Breast epithelium (tissue), 4 donors: ENCODE measurements at places on chromosomes 13 and 19.

- H3K27ac ChIP-seq = no peak overlapping the region
- no peak overlapping the region for H3K4me3 ChIP-seq
- no peaks in the 10 kb centered on the region for H3K4me1 ChIP-seq
- no peaks in the 10 kb centered on the region for H3K27me3 ChIP-seq
Observed at GRCh38 chr13:99133230-99133629, 67.4 kb upstream of the UBAC2 start.

- DNase-seq = no peak
- H3K27me3 ChIP-seq = no peaks in the 10 kb centered on the region
- no peak overlapping the region for H3K4me3 ChIP-seq
- H3K36me3 ChIP-seq = no peaks in the 10 kb centered on the region
- H3K27ac ChIP-seq = no peak overlapping the region
Observed at GRCh38 chr19:3161453-3161852, 17.1 kb upstream of the S1PR4 start.

- DNase-seq = no peak
- H3K4me3 ChIP-seq = no peak overlapping the region
Observed at GRCh38 chr19:28305513-28305912, 907.4 kb downstream of the UQCRFS1 start.

DNA sequence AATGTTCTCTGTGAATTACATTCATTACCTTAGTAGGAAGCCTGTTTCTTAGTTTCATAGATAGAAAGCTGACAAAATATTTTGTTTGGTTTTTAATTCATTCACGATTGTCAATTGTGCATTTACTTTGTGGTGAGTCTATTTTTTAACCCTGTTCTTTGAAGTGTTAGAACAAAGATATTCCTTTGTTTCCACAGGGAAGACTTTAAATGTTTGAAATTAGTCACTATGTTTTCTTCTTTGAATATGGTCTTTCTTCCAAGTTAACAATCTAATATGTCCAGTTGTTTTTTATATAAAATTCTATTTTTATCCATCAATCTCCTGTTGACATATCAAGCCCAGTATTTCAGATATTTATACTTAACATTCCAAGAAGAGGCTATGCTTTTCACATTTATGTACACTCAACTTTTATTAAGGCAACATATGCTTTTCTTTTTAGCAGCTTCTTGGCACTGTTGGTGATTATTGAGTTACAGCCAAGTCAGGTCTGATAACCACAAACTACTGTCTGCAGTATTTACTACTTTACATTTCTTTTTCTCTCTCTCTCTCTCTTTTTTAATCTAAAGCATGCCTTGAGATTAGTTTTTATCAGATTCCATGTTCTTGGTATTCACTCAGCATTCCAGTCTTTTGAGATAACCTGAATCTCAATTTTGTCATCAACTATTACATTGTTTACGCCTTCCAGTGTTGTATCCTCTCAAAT, 812.8 kb upstream of the SLC10A2 start:
- DNase-seq = no peak
- no peak overlapping the region for H3K27ac ChIP-seq
- H3K36me3 ChIP-seq = no peaks in the 10 kb centered on the region
- H3K4me1 ChIP-seq = no peaks in the 10 kb centered on the region

GRCh38 chr19:23665651-23666410, 21.2 kb downstream of the ZNF675 start:
- no peak overlapping the region for H3K4me3 ChIP-seq
- no peak for DNase-seq
- H3K36me3 ChIP-seq = no peaks in the 10 kb centered on the region
- no peak overlapping the region for H3K27ac ChIP-seq
- H3K27me3 ChIP-seq = no peaks in the 10 kb centered on the region

DNA sequence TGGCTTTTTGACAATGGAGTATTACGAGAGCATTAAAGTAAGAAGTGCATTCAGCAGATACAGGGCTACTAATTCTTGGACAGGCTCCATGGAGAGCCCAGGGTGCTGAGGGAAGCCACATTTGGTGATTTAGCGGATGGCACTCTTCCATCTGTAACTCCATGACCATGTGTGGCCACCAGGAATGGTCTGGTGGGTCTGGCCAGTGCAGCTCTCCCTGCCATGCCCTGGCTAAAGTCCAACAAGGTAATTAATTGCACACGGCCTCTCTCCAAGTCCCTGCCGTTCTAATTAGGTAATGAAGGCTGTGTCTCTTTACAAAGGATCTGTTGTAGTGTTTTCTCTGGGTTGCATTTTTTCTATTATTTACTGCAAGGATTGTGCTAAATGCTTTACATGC, 4.3 kb upstream of the ZFR2 start:
- H3K4me3 ChIP-seq = no peak overlapping the region
- DNase-seq = no peak
- H3K27ac ChIP-seq = no peak overlapping the region
- no peaks in the 10 kb centered on the region for H3K4me1 ChIP-seq
- H3K27me3 ChIP-seq = peaks cover 38% of the 10 kb centered on the region
- H3K36me3 ChIP-seq = no peaks in the 10 kb centered on the region

GRCh38 chr19:5131031-5131505, 162.2 kb downstream of the KDM4B start:
- H3K27ac ChIP-seq = peak overlapping the region; percentile 84
- H3K36me3 ChIP-seq = peaks cover 11% of the 10 kb centered on the region
- peaks cover 6% of the 10 kb centered on the region for H3K4me1 ChIP-seq
- H3K4me3 ChIP-seq = no peak overlapping the region
- no peaks in the 10 kb centered on the region for H3K27me3 ChIP-seq
- DNase-seq = no peak

- H3K4me3 ChIP-seq = no peak overlapping the region
- no peak for DNase-seq
- no peaks in the 10 kb centered on the region for H3K27me3 ChIP-seq
Observed at GRCh38 chr13:84279166-84279565, 396.9 kb upstream of the SLITRK1 start.

- no peak for DNase-seq
- H3K27me3 ChIP-seq = no peaks in the 10 kb centered on the region
- no peak overlapping the region for H3K4me3 ChIP-seq
- no peak overlapping the region for H3K27ac ChIP-seq
- H3K4me1 ChIP-seq = peaks cover 3% of the 10 kb centered on the region
- peaks cover 4% of the 10 kb centered on the region for H3K36me3 ChIP-seq
Observed at GRCh38 chr13:94607056-94607455, 5.4 kb downstream of the GPR180 start.

- no peaks in the 10 kb centered on the region for H3K27me3 ChIP-seq
- no peaks in the 10 kb centered on the region for H3K36me3 ChIP-seq
- no peak overlapping the region for H3K27ac ChIP-seq
- H3K4me3 ChIP-seq = no peak overlapping the region
- DNase-seq = no peak
- no peaks in the 10 kb centered on the region for H3K4me1 ChIP-seq
Observed at GRCh38 chr19:6032827-6033226, 54.9 kb upstream of the RANBP3 start.

GRCh38 chr19:13840305-13841085, 36.4 kb upstream of the NANOS3 start:
- DNase-seq = peak; percentile 71
- H3K4me3 ChIP-seq = peak overlapping the region; percentile 99

DNA sequence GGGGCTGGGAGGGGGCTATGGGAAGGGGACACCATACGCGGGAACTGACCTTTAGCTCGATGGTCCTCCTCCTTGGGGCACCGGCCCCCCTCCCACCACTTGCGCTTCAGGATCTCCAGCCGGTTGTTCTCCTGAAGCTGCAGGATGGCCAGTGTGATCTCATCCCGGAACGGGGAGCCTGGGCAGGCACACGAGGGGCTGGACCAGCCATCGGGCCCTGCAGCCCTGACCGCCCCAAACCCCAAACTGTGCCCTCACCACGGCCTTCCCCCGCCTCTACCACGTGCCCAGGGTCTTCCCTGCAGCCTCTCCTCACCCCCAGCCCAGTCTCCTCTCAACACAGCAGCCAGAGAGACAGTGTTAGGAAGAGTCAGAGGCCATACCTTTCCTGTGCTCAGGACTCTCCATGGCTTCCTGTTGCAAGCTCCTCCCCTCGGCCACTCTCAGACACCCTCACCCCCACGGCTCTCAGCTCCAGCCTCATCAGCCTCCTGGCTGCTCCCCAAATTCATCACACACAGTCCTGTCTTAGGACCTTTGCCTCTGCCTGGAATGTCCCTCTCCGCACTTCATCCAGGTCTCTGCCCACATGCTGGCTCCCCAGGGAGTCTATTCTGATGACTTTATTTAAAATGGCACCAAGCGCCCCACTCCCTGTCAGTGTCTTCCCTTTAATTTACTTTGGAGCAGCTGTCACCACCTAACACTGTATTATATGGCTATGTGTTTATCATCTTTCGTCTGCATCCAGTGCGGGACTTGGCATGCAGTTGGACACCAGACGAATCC, 9.7 kb upstream of the ATP1A3 start:
- H3K27ac ChIP-seq = no peak overlapping the region
- no peaks in the 10 kb centered on the region for H3K27me3 ChIP-seq
- H3K4me1 ChIP-seq = no peaks in the 10 kb centered on the region
- no peaks in the 10 kb centered on the region for H3K36me3 ChIP-seq
- DNase-seq = no peak

DNA sequence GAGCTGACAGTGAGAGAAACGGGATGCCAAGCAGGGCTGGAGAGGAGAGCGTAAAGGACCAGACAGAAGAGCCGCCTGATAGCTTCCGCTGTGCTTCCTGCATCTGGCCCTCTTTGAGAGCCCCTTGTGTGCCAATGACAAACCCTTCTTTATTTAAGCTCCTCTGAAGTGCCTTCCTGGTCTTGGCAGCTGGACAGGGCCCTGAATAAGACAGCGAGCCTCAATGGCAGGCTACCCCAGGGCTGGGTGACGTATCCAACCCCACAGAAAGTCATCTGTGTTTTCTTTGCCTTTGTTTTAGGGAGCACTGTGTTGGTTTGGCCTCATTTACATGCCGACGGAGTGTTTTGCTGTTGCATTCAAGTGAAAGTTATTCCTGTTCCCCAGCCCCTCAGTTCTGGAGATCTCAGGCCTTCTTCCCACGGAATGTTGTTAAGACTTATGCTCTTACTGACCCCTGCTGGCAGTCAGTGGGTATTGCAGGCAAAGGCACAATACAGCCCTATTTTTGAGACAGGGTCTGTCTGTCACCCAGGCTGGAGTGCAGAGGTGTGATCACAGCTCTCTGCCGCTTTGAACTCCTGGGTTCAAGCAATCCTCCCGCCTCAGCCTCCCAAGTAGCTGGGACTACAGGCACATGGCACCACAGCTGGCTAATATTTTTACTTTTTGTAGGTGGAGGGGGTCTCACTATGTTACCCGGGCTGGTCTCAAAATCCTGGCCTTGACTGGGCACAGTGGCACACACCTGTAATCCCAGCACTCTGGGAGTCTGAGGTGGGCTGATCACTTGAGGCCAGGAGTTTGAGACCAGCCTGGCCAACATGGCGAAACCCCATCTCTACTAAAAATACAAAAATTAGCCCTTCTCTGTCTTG, 16.8 kb downstream of the CCL25 start:
- no peak overlapping the region for H3K27ac ChIP-seq
- no peaks in the 10 kb centered on the region for H3K36me3 ChIP-seq
- no peak overlapping the region for H3K4me3 ChIP-seq
- no peak for DNase-seq
- H3K27me3 ChIP-seq = no peaks in the 10 kb centered on the region

DNA sequence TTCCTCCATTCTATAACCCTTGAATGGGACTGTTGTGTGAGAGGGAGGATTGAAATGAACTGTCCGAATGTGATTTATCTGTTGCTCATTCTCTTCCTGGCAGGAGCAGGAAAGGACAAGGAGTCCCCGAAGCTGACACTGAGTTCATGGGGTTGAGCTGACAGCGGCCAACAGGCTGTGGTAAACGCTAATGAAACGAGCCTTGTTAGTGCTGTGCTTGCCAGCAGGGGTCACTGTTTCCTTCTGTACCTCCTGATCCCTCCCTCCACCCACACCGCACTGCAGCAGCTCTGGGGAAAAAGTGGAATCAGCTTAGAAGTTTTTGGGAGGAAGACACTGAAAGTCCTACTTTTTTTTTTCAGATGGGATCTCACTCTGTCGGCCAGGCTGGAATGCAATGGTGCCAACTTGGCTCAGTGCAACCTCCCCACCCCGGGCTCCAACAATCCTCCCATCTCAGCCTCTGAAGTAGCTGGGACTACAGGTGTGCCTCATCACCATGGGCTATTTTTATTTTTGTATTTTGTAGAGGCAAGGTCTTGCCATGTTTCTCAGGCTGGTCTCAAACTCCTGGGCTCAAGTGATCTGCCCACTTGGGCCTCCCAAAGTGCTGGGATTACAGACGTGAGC, 6.7 kb upstream of the ZNF761 start:
- H3K4me3 ChIP-seq = no peak overlapping the region
- DNase-seq = peak; percentile 51
- H3K27ac ChIP-seq = no peak overlapping the region
- H3K4me1 ChIP-seq = no peaks in the 10 kb centered on the region
- H3K36me3 ChIP-seq = no peaks in the 10 kb centered on the region

GRCh38 chr19:13652810-13653590, 111.3 kb upstream of the MRI1 start:
- no peak overlapping the region for H3K27ac ChIP-seq
- DNase-seq = no peak
- H3K4me1 ChIP-seq = no peaks in the 10 kb centered on the region
- no peaks in the 10 kb centered on the region for H3K36me3 ChIP-seq
- no peak overlapping the region for H3K4me3 ChIP-seq

GRCh38 chr19:38707512-38708114, 36.7 kb downstream of the CAPN12 start:
- no peaks in the 10 kb centered on the region for H3K27me3 ChIP-seq
- H3K4me1 ChIP-seq = peaks cover 28% of the 10 kb centered on the region
- H3K36me3 ChIP-seq = peaks cover 6% of the 10 kb centered on the region
- peak overlapping the region; percentile 63 for H3K27ac ChIP-seq
- peak; percentile 87 for DNase-seq

DNA sequence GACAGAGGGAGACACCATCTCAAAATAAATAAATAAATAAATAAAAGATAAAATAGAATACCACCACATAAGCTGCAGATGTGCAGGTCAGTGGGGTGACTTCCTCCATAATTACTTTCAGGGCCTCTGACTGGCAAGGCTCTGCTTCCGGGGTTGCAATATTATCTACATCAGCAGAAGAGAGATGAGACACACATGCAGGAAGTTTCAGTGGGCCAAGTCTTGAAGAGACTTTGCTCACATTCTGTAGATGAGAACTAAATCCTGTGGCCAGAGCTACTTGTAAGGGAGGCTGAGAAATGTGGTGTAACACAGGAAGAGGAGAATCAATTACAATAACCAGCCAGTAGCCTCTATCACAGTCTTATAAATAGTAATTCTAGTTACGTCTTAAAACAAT, 89.9 kb upstream of the MAB21L1 start:
- no peak overlapping the region for H3K27ac ChIP-seq
- H3K36me3 ChIP-seq = peaks cover 4% of the 10 kb centered on the region
- no peaks in the 10 kb centered on the region for H3K27me3 ChIP-seq
- no peaks in the 10 kb centered on the region for H3K4me1 ChIP-seq

GRCh38 chr13:19618977-19619376, 14.5 kb upstream of the MPHOSPH8 start:
- no peak overlapping the region for H3K27ac ChIP-seq
- no peak for DNase-seq
- no peak overlapping the region for H3K4me3 ChIP-seq
- H3K4me1 ChIP-seq = no peaks in the 10 kb centered on the region
- no peaks in the 10 kb centered on the region for H3K27me3 ChIP-seq

GRCh38 chr13:112626761-112627160, 38.8 kb upstream of the TUBGCP3 start:
- no peaks in the 10 kb centered on the region for H3K36me3 ChIP-seq
- H3K4me3 ChIP-seq = no peak overlapping the region
- DNase-seq = no peak
- H3K27me3 ChIP-seq = no peaks in the 10 kb centered on the region
- H3K4me1 ChIP-seq = no peaks in the 10 kb centered on the region
